ENCODE measurements at places on chromosomes 3 and 15.
A peak's percentile ranks its signal among the peaks of the same experiment; 100 is the strongest.

- DNase-seq = no peak
These were observed 60.3 kb upstream of the SLCO2A1 start for GRCh38 chr3:134090031-134090430.

GRCh38 chr3:71488882-71489281, 94.6 kb downstream of the FOXP1 start:
- DNase-seq = no peak

DNA sequence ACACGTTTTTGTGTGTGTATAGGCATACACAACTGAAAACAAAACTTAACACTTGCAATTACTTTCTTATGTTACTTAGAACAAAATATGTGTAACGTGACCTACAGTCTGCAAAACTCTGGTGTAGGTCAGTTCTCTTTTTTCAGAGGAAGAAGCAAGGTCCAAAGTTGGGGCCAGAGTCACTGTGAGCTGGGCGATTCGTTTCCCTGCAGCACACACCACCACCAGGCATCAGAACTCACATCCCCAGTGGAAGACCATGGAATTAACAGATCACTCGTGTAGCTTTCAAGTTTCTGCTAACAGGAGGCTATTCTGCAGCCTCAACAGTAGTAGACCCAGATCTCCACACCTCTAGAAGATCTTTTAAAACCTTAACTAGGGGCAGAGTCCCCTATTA, 25.8 kb downstream of the ANP32A start:
- DNase-seq = no peak

DNA sequence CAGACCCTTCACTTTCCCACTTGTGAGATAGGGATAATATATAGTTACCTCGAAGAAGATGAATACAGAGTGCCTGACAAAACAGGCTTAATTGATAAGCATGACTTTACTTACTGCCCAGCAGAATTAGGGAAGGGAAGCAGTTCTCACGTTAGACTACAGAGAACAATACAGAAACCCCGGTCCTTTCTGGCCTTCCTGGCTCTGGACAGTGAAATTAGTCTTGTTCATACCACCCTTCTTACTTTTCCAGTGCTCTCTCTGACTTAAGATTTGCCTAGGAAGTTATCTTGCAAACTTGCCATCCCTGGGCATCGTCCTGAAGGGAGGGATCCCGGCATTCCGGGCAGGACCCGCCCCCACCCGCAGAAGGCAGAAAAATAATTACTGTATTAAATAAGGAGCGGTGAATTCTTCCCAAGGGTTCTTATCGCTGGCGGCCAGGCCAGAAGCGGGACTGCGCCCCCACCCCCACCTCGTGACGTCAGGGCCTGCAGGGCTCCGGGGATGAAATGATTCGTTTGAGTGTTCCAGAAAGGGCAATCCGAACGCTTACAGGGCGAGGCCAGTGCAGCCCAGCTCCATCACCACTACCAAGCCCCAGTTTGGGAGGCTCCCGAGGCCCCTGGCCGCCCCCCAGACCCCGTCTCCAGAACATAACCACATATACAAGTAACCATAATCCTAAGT, 8.4 kb downstream of the SOX2 start:
- DNase-seq = no peak

- DNase-seq = no peak
These were observed 70.0 kb upstream of the KLF13 start for GRCh38 chr15:31256378-31257265.

DNA sequence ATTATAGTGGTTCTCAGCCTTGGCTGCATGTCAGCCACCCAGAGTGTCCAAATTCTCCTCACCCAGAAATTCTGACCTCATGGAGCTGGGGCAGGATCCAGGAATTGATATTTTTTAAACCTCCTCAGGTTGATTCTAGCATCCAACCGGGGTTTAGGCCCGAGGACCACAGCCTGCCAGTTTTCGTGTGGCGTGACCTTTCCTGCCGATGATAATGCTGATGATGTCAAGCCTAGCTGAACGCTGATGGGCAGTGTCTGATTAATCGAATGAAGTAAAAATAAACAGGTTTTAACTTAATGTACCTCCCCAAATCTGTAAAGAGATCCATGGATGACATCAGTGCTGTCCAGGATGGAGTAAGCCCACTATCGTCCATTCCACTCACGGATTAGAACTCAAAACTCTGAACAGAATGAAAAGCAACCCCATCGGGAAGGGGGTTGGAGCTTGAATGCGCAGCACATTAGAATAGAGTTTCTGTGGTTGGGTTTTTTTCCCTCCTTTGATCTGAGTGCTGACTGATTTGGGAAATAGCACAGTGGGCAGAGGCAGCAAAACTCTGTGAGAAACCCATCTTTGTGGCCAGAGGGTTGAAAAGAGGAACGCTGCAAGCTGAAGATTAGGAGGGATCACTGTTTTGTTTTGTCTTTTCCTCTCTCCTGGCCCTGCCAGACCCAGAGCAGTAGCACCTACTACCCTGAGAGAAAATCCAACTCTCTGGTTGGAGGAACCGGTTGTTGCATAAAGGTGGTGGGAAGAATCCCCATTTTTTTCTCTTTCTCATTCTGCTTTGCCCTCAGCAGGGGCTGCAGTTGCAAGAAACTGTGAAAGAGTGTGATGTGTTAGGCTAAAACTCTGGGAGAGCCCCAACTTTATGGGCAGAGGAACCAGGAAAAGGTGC, 153.9 kb downstream of the APBA2 start:
- no peak for DNase-seq

- no peak for DNase-seq
These were observed 102.4 kb downstream of the ETFA start for GRCh38 chr15:76208786-76209424.

DNA sequence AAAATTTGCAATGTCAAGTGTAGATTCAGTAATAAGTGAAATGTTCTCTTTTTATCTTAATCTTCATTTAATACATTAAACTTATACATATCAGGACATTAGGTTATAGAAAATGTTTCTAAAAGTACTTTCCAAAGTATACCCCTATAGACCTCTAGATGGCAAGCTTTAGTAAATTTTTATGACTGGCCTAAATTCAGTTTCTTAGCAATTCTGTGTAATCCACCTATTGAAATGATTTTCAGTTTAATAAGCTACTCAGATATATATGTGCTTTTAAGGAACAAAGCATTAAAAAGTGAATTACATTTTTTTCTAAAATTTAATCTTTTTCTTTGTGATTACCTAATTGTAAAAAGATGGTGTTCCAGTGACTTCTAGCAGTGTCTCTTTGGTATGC, 342.2 kb downstream of the GBE1 start:
- DNase-seq = peak; percentile 6
